Nasal cavity respiratory epithelium epithelial cell of viscerocranial mucosa (primary cell): ENCODE measurements at places on chromosomes 16 and 17. TPM values are rescaled to one million over a fixed set of nuclear protein-coding genes. Genes with fewer than 3 reads are reported as not detected.

The FBXO39 gene
- under 0.01 and 0.36 TPM in 2 replicates for total RNA-seq

The SSH2 gene
- 4.1 and 12.6 TPM in 2 replicates for total RNA-seq

The GLYR1 gene
- 40.7 and 68.3 TPM in 2 replicates for total RNA-seq

The GCGR gene
- 0.07 TPM in 1 of 2 replicates, not detected in the other for total RNA-seq

The CCDC200 gene
- not detected in 2 replicates for total RNA-seq

The TNP2 gene
- not detected in 2 replicates for total RNA-seq

The SCNN1B gene
- total RNA-seq, result 1.7 and 2.2 TPM in 2 replicates

The KRTAP9-2 gene
- total RNA-seq, result not detected in 2 replicates

The ATP2A1 gene
- under 0.01 and 0.43 TPM in 2 replicates for total RNA-seq

The NOL3 gene
- total RNA-seq, result 16.7 and 22.5 TPM in 2 replicates

The MED31 gene
- total RNA-seq, result 9.0 and 16.1 TPM in 2 replicates

The CD300LF gene
- total RNA-seq, result not detected in 2 replicates

The PERCC1 gene
- not detected in 2 replicates for total RNA-seq

The GPATCH8 gene
- total RNA-seq, result 10.3 and 27.0 TPM in 2 replicates

The GALK1 gene
- total RNA-seq, result 9.9 and 16.0 TPM in 2 replicates

The KLHL10 gene
- 0.14 TPM in 1 of 2 replicates, not detected in the other for total RNA-seq

The CACNG3 gene
- total RNA-seq, result not detected in 2 replicates
